ENCODE measurements at places on chromosomes 1 and 21.

- DNase-seq = no peak
Measured at GRCh38 chr1:115379943-115380342, 41.9 kb upstream of the NGF start.

DNA sequence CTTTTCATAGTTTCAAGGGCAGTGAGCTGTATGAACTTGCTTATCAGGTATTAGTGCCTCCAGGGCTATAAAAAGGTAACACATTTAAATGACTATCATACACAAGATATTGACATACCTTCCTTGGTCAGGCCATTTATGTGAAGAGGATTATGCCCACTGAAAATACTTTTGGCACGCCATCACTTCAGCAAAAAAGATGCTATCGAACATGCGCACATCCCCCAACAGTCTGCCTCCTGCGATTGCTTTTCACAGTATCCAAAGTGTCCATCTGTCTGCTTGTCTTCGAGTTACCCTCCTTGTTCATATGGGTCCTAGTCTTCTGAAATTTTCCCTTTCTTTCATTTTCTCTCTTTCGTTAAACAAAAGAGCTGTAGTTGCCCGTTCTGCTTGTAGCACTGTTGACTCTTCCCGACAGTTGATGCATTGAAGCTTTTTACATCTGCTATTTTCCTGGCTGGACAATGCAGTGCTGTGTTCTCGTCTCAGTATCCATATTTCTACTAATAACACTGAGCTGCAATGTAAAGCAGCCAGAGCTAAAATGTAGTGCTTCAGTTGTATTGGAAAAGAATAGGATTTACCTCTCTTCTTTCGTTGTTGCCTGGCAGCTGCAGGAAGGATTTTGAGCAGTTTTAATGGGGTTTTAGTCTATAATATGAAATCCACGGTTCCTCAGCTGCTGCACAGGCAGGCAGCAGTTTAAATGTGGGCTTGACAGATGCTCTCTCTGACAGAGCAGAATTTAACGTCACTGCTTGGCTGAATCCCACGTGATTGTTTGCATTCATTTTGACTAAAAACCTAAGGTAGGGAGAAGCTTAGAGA is at the start of gene B3GALT2:
B3GALT2 (minus strand) TSS at position 713 of the 831 bp plus-strand sequence. CDS start 5,051 bp downstream, outside the sequence.
- DNase-seq = no peak

GRCh38 chr1:15683345-15684039 is 628 bp upstream of the PLEKHM2 start:
- DNase-seq = no peak

- DNase-seq = no peak
Measured at GRCh38 chr21:37915497-37915911, 753 bp downstream of the KCNJ6 start.

DNA sequence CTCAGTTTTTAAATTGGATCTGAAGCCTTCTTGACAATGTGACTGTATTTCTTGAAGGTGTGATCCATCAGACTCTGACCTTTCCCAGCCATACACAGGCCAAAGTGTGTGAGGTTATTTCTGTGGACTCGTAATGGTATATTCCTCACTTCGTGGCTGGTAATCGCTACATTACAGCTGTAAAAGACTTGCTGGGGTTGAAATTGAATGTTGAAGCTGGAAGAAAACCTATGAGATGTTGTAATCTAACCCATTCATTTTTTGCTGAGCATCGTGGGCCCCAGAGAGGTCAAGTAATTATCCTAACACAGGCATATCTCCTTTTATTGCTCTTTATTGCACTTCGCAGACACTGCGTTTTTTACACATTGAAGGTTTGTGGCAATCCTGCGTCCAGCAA is 405.6 kb upstream of the ZP4 start:
- no peak for DNase-seq

DNA sequence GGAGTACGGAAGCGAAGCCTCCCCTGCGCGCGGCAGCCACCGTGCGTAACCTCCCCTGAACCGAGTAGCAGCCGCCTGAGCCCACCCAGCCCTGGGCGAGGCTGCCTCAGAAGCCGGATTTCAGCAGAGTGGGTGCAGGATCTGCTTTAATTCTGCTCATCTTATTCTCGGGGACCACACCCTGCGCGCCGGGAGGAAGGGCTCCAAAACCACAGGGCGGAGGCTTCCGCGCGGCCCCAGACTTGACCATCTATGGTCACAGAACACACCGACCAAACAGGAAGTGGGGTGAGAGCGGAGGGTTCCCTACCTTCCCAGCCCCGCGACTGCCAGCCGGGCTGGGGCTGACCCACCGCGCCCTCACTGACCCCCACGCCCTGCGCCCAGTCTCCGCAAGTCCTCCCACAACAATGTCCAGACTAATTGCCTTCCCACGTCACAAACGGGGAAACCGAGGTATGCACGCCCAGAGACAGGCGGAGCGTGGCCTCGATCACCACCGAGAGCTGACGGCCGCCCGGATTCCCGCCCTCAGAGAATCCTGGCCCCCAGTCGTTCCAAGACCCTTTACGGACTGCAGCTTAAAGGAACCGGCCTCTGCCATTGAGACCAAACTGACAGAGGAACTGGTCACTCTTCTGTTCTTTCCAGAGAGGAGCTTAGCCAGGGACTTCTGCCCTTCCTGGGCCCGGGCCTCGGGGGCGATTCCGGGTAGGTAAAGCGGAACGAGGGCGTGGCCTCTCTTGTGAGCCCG is 595 bp upstream of the CAP1 start:
- DNase-seq = peak; percentile 82

DNA sequence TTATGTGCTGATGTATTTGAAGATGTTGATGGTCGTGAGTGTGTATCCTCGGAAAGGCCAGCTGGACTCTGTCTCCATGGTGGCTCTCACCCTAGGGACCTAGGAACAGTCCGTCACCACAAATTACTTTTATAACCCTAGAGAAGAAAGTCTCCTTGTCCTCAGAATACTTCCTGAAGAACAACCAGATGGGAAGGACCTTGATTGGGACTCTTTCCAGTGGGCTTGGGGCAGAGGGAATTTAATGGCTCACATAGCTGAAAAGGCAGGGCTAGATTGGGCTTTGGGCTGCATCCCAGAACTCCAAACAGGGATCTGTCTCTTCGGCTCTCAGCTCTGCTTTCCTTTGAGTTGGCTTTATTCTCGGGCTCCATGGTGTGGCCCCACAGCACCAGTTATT is 90.8 kb downstream of the TBX19 start:
- DNase-seq = no peak

- DNase-seq = no peak
Measured at GRCh38 chr1:39139723-39140360, 64.7 kb upstream of the MACF1 start.

- no peak for DNase-seq
Measured at GRCh38 chr1:44326024-44326701, 28.9 kb downstream of the ERI3 start.

GRCh38 chr1:153799016-153799415 is 23.8 kb downstream of the SLC27A3 start:
- no peak for DNase-seq

GRCh38 chr1:53277326-53277725 is 39.0 kb upstream of the MAGOH start:
- DNase-seq = no peak

DNA sequence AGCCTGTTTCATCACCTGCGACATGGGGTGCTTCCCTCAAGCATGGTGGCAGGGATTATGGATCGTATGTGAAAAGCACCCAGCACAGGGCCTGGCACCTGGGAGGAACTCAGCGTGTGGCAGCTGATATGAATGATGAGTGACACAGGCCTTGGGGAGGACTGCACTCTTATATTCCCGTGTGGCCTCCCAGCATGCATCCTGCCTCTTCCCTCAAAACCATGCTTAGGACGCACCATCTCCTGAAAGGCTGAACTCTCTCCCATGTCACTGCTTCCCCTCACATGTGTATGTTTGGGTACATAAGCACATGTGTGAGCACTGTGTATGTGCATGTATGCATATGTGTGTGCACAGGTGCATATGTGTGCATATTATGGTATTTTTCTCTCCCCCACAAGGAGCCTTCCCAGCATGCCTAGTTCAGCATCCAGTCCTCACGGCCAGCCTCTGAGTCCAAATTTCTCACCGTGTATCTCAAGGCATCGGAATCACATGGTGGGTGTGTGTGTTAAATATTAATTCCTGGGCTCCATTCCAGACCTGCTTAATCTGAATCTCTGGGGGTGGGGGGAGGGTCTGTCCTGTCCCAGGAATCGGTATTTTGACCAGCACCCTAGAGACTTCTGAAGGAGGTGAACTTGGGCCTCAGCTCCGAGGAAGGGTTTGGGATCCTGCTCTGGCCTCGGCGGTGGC is 12.8 kb downstream of the MYOM3 start:
- DNase-seq = no peak

DNA sequence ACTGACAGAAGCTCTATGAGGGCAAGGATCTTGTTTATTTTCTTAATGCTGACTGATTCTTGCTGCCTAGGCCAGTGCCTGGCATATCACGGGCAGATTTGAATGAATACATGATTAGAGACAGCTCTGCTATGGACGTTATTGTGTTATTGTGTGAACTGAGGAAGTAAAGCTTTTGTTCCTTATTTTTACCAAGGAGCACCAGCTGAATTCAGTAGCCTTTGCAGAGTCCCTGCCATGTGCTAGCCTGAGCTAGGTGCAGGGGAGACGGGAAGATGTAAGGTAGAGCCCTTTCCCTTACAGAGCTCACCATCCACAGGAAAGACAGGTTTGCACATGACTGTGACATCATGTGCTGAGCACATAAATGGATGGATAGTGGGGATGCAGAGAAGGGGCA is 36.0 kb upstream of the SCMH1 start:
- DNase-seq = no peak

DNA sequence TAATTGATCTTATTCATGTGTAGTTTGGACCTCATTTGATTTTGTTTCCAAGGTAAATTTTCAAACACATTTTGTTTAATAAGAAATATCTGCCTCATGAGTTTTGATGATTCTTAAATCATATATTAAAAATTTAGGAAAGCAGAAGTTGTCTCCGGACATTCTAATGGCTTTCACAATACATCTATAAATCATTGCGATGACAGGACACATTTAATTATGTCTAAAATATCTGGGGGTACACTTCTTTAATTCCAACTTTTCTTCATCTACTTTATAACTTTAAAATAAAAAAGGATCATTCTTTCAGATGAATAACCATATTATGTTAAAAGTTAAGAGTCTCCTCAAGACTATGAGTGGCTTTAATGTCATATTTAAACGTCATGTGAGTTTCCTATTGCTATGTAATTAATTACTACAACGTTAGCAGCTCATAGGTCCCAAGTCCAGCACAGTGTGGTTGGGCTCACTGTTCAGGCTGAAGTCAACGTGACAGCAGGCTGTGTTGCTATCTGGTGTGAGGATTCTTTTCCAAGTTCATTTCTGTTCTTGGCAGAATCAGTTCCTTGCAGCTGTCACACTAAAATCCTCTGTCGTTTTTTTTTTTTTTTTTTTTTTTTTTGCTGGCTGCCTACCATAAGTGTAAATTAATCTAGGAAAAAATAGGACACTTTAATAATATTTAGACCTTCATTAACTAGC is 893.5 kb downstream of the LTN1 start:
- DNase-seq = no peak

All from activated naive CD8-positive, alpha-beta T cell treated with anti-CD3 and anti-CD28 coated beads for 36 hours (primary cell).